ENCODE measurements at places on chromosomes 7 and 10. TPM values are rescaled to one million over a fixed set of nuclear protein-coding genes. Genes with fewer than 3 reads are reported as not detected.

Gene GALNT17
- not detected for total RNA-seq

Gene WNT8B
- total RNA-seq, result under 0.01 TPM

Gene STEAP1B
- total RNA-seq, result 10.9 TPM

Gene FRG2B
- not detected for total RNA-seq

Gene NPTX2
- total RNA-seq, result 6.7 TPM

Gene TMEM270
- not detected for total RNA-seq

Gene C10orf67
- total RNA-seq, result not detected

Gene SPDYE2
- total RNA-seq, result not detected

Gene DRGX
- total RNA-seq, result not detected

Gene NACAD
- total RNA-seq, result 0.39 TPM
